Stimulated activated CD8-positive, alpha-beta memory T cell treated with anti-CD3 and anti-CD28 coated beads, Interleukin-2, amount 100 ng/mL, for 48 hours (primary cell): ENCODE measurements at places on chromosomes 5 and 9.

DNA sequence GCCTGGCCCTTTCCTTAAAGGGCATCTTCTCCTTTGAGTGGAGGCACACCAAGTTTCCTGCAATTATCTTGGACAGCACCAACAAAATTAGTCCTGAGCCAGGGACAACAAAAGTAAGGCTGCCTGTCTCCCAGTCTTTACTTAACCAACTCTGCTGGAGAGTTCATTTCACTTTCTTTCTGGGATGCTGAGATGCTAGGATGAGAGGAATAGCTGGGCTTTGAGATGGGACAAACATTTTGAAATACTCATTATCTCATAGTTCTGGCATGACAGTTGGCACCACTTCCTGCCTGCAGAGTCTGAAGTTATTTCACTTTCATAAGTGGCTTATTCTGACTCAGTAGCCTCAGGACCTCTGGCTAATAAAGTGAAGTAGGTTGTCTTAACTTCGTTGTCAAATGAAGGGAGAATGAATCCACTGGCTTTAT is 157.0 kb downstream of the C9orf152 start:
- no peak for DNase-seq

DNA sequence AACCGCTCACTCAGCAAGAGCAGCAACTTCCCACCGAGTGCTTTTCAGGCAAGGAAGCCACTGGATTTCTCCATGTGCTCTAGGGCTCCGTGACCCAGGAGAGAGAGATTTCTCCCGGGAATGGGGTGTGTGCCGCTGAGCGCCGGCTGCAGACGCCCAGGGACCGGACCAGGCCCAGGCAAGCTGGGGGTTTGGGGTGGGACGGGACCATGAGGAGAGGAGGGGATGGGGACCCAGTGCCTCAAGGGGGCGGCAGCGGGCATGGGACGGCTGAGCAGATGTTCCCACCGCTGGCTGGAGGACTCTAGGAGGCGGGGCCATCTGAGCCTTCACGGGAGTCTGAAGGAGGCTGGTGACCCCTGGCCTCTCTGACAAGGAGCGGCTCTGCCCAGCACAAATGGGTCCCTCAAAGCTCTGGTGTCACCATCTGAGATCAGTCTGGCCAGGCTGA is 8.5 kb downstream of the LCN9 start:
- no peak for DNase-seq

DNA sequence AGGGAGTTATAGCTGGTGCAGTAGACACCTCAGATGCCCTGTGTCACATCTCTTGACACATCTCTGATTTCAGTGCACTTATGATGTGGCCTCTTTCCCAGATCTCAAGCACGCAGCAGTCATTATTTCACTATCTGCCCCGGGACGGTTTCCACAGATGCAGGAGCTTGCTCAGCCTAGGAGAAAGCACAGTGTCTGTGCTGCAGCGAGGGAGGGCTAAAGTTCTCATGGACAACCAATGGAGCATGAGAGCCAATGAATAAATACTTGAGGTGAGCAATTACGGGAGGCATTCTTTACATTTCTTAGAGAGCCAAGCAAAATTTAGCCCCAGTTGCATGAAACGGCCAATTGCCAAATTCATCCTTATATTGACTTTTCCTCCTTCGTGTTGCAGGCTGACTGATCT is 7.4 kb upstream of the MOB3B start:
- DNase-seq, result no peak

DNA sequence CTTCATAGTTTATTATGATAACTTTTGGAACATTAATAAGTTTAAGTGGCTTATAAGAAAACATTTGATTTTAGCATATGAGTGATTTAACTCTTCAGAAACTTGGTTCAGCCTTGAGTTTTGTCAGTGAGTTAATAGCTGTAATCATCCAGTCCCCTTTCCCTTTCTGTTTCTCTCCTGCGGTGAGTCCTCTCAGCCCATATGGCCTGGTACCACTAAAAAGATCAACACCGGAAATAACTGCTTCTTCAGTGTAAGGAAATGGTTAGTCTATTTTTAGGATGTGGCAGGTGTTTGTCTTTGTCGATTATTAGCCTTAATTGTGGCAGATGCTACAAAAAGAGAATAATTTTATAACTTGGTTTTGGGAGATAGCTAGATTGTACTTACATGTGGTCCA is 120.2 kb upstream of the GRHPR start:
- no peak for DNase-seq

GRCh38 chr5:74672215-74672877 is 12.7 kb upstream of the HEXB start:
- no peak for DNase-seq

GRCh38 chr5:157175071-157175612 is 5.5 kb upstream of the ITK start:
- DNase-seq, result no peak

- DNase-seq, result no peak
These were observed at the start of gene ZDHHC11 for GRCh38 chr5:850511-851006. TSS of gene ZDHHC11 (minus strand) at chr5:850986. CDS start at chr5:850602, 384 bp downstream.

DNA sequence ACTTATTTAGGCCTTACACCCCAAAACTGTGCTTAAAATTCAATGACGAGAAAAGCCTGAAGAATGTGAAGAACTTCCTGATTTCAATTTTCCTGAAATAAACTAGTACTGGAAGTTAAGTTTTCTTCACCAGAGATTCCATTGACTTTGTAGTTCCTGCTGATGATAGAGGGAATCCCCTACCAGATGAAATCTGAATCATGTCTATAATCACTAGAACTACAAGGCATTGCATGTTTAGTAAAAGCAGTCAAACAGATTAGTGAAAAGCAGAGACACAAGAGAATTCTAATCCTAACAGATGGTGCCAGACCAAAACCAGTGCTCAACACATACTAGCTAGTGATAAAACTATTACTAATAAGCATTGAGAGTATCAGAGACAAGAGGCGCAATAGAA is 130.0 kb downstream of the PDE4D start:
- DNase-seq, result no peak

- no peak for DNase-seq
These were observed 6.8 kb downstream of the NNT start for GRCh38 chr5:43609752-43610151.

DNA sequence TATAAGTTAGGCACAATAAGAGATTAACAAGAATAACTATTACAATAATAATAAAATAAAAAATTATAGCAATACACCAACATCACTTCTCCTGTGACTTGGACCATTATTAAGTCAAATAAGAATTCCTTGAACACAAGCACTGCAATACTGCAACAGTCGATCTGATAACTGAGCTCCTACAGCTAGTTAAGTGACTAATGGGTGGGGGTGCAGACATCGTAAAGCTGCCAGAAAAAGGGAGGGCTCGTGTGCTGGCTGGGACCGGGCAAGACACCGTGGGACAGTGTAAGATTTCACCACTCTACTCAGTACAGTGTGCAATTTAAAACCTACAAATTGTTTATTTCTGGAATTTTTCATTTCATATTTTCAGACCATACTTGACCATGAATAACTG is 78.8 kb downstream of the SNX24 start:
- no peak for DNase-seq

DNA sequence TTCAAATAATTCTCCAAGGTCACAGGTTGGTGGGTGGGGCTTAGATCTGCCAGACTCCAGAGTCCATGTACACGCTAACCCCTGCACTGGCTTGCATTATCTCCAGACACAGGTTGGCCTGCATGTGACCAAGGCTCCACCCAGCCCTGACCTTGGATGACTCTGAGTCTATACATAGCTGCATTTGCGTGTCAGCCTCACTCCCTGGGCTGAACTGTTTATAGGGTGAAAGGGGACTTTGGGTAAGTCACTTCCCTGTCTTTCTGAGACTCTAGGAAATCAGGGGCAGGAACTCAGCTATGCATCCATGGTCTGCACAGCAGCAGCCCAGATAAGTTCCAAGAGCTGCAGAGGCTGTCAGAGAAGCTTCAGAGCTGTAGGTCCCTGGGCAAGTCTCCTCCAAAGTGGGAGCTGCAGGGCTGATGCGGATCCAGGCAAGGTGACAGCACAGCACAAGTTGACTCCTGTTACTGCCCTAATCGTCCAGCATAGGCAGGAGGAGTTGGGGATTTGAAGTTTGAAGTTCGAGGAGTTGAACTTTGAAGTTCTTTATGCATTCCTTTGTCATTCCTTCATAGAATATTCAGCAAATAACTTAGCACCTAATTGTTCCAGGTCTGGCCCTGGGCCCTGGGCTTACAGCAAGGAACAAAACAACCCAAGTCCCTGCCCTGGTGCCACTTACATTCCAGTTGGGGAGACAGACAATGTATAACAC is 53.4 kb downstream of the SLC22A5 start:
- no peak for DNase-seq

GRCh38 chr5:140295414-140295813 is 7.5 kb downstream of the PFDN1 start:
- DNase-seq, result no peak

- DNase-seq, result no peak
These were observed at the start of gene IL33 for GRCh38 chr9:6215562-6215961. TSS of gene IL33 (plus strand) at chr9:6215807. CDS start at chr9:6241695, 25,888 bp downstream.

DNA sequence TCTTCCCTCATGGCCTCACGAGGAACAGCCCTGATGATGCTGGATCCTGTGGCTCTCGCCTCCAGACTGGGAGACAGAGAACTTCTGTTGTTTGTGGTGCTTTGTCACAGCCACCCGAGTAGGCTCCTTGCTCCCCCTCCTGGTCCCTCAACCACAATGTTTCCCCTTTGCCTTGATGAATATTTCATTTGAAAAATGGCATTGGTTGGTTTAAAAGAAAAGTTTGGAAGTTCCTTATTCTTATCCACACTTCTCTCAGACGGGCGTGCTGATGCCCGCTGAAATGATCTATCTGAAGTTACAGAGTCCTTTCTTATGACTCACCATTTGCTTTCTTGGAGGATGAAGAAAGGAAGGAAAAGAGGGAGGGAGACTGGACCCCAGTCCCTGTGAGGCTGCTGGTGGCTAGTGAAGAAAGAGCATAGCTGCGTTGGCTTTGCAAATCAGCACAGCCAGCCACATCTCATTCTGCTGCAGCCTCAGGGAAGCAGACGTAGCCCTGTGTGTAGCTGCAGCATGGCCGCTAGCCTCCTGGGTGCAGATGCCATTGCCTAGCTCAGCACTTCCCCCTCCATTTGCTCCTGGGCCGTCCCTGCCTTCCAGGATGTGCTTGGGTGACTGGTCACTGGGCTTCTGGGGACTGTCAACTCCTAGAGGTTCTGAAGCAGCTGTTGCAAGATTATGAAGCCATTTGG is 185.9 kb downstream of the ERCC6L2 start:
- DNase-seq, result no peak

- no peak for DNase-seq
These were observed 959.1 kb upstream of the WWC1 start for GRCh38 chr5:167332309-167332708.

DNA sequence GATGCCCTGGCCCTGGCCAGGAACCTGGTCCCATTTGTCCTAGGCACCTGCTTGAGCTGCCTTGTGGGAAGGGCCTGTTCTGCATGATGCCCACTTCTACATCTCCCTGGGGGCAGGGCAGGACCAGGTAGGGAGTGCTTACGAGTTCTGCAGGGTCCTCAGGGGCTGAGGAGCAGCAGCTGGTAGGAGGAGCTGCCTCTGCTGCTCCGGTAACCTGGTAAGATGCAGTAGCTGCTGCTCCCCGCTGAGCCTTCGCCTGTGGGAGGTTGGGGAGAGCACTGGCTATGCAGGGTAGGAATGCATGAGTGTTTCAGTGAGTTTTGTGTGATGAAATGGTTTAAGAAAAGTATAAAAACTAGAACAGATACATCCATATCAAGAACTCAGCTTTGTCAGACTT is 13.6 kb downstream of the LRRC8A start:
- no peak for DNase-seq

DNA sequence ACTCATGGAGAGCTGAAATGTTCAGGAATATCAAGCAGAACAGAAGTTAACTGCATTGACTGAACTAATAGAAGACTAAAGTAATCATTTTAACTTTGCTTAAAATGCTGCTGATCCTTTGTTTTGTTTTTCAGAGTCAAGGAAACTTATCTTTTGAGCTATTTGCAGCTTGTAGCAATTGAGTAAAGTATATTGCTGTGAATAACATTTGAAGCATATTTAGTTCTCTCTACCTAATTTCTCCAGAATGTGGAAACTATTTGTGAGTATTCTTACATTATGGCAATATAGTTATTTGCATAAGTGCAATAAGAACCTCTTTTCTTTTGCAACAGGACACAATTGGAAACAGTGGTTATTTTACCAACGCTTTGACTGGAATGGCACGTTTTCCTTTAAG is 5.3 kb upstream of the SOX30 start:
- DNase-seq, result no peak

- DNase-seq, result no peak
These were observed 62.2 kb upstream of the GNE start for GRCh38 chr9:36320466-36320865.

GRCh38 chr5:72651779-72652178 is 144.6 kb upstream of the ZNF366 start:
- DNase-seq, result no peak

GRCh38 chr5:171762021-171762608 is 23.5 kb upstream of the SMIM23 start:
- no peak for DNase-seq

- no peak for DNase-seq
These were observed 103.5 kb downstream of the NPR3 start for GRCh38 chr5:32814620-32815019.

GRCh38 chr5:154039458-154039829 is 677 bp downstream of the MFAP3 start:
- DNase-seq, result no peak

- no peak for DNase-seq
These were observed 344.8 kb downstream of the MTRR start for GRCh38 chr5:8213701-8214240.

DNA sequence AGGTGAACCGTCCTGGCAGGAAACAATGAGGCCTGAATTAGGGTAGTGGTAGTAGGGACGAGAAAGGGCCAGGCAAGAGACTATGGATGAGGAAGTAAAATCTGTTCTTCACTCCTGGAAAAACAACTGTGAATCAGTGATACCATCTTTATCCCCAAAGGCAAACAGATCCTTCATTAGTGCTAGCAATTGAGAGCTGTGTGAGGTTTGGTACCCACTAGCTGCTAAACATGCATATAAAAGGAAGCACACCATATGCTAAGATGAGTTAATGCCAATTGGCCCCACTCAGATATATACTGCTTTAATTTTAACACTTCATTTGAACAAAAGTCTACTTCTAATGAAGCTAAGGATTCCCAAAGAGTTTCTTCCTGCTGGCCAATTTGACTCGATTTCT is 244.8 kb upstream of the NR4A3 start:
- no peak for DNase-seq

GRCh38 chr9:75912951-75913350 is 22.5 kb downstream of the PCSK5 start:
- no peak for DNase-seq

DNA sequence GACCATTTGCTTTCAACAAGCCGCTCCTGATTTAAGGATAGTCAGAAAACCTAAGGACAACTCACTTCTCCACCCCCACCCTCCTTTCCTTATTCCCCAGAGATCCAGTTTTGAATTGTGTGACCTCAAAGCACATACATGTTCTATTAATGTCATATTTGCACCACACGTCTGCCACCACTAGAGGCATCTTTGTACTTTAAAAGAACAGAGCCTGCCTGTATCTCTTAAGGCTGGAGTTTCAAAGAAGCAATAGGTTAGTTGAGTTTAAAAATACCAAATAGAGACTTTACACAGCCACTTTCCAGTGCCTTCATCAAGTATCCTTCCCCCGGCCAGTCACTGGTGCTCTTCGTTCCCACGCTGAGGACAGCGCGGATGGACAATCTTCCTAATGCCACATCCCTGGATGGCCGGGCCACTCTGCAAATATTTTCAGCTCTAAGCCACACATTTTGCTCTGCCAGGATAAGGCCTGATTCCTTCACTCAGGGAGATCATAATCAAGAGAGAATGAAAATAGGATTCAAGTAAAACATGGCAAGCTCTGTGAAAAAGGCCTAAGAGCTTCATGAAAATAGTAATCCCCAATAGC is 146.3 kb downstream of the SNCAIP start:
- DNase-seq, result no peak

GRCh38 chr5:37900692-37901091 is 60.9 kb upstream of the GDNF start:
- DNase-seq, result no peak
